Mucosa of descending colon (tissue), 3 donors: ENCODE measurements at places on chromosomes 5 and 9. TPM values are rescaled to one million over a fixed set of nuclear protein-coding genes. Genes with fewer than 3 reads are reported as not detected.

The SPAAR gene
- total RNA-seq: 2.0 TPM

The CEP78 gene
- total RNA-seq: 15.6 TPM

The CDH6 gene
- total RNA-seq: 1.2 TPM

The KCNIP1 gene
- total RNA-seq: 0.79 TPM

- DNase-seq: no peak
Observed at GRCh38 chr9:83563360-83563759, 25.2 kb upstream of the FRMD3 start.

- DNase-seq: no peak
Observed at GRCh38 chr5:2270467-2270866, 387.7 kb upstream of the IRX4 start.

DNA sequence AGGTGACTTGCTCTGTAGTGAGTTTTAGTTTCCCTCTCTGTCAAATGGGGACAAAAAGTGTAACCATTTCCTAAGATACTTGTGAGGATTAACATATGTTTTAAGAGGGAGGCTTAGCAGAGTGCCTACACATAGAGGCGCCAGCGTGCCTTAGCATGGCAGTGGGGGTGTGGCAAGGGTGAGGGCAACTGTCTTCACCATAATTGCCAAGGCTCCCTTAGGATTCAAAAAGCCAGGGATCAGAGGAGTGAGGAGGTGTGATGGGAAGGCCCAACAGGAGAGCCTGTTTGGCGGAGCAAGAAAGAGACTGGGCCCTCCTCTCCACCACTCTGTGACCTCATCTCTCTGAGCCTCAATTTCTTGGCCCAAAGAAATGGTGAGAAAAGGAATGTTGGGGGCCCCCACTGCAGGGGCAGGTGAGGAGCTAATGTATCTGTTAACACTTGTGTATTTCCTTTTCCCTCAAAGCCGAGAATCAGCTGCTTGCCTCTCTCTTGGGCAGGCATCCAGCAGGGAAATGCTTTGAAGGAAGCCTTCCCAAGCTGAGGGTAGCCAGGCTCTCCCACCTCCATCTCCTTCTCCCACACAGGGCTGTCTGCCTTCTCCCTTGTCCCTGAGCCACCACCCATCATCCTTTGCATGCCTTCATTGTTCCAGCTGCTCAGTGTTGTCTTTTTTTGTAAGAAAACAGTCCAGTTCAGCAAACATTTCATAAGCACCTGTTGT lies 76.0 kb downstream of the DAB2IP start:
- peak; percentile 35 for DNase-seq

- no peak for DNase-seq
Observed at GRCh38 chr9:135010586-135010860, 76.9 kb upstream of the OLFM1 start.

GRCh38 chr5:154538492-154538891 lies 60.5 kb upstream of the HAND1 start:
- DNase-seq: no peak

- no peak for DNase-seq
Observed at GRCh38 chr9:120396418-120396817, 183.5 kb downstream of the CDK5RAP2 start.

GRCh38 chr9:98427491-98427890 lies 172.0 kb upstream of the TBC1D2 start:
- DNase-seq: no peak

- no peak for DNase-seq
Observed at GRCh38 chr9:78213712-78214111, 22.2 kb upstream of the CEP78 start.
